ENCODE measurements at places on chromosomes 7 and 10.

DNA sequence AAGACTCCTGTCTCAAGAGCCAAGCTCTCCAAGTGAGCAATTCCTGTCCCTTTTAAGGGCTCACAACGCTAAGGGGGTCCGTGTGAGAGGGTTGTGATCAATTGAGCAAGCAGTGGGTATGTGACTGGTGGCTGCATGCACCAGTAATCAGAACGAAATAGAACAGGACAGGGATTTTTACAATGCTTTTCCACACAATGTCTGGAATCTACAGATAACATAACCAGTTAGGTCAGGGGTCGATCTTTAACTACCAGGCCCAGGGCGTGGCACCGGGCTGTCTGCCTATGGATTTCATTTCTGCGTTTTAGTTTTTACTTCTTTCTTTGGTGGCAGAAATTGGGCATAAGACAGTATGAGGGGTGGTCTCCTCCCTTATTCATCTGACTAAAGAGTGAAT, 54.9 kb upstream of the SP4 start:
- no peak for DNase-seq

GRCh38 chr7:80241671-80242070, 107.0 kb downstream of the GNAI1 start:
- no peak for DNase-seq

DNA sequence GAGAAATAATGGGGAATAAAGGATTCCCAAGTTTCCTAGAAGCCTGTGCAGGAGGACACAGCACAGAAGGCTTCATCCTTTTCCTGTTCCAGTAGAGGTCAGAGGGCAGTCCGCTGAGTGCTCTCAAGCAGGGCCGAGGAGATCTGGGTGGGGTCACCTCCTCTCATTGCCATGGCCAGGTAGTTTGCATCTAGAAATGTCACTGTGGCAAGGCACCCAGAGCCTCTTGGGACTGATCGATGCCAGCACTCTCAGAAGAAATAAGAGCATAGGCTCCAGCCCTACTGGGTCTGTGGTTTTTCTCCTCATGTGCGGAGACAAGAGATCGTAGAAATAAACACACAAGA, 7.9 kb downstream of the NUB1 start:
- no peak for DNase-seq

DNA sequence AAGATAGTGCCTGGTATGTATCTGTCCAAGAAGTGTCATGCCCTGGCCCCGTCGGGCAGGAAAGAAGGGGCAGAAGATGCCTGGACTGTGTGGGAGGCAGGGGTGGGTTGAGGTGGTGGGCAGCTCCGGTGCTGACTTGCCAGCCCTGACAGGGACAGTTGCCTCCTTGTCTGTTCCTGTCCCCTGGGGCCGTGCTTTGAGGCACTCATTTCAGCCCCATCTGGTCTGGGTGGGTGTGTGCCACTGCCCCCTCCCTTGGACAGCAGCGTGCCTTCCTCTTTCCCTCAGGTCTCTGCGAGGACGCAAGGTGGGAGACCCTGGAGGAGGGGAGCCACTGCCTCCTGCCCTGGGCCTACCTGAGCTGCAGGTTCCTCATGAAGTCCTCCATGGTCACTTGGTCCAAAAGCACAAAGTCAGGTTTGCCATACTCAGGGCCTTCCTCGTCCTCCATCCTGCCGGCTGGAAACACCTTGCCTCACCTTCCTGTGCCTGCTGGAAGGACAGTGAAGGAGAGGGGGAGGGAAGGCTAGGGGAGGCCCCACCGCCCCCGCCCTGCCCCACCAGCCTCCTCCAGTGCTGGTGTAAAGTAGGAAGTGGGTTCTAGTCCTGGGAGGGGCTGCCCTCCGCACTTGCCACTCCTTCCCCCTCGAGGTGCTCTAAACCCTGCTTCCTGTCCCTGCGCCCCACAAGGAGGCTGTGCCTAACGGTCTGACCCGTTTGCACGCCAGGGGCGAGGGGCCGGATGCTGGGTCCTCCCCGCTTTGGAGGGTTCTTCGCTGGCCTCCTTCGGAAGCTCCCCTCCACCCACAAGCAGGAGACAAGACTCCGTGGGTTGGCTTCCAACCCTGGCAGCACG, at the start of gene MYO1G:
Gene MYO1G (minus strand): TSS at position 505 of the 856 bp plus-strand sequence. CDS start 54 bp downstream, at position 451.
- peak; percentile 72 for DNase-seq

GRCh38 chr10:130027716-130028464, 63.8 kb upstream of the EBF3 start:
- DNase-seq, result no peak

GRCh38 chr10:112247791-112248190, 35.4 kb upstream of the TECTB start:
- DNase-seq, result no peak
